ENCODE measurements at places on chromosomes 1 and 21. TPM values are rescaled to one million over a fixed set of nuclear protein-coding genes. Genes with fewer than 3 reads are reported as not detected.
A peak's percentile ranks its signal among the peaks of the same experiment; 100 is the strongest.

- no peak for DNase-seq
Measured at GRCh38 chr1:44292651-44293050, 62.4 kb downstream of the ERI3 start.

MROH9 gene
- not detected for total RNA-seq

GRCh38 chr1:43711049-43711448 lies 3.7 kb downstream of the ST3GAL3 start:
- DNase-seq = no peak

DNA sequence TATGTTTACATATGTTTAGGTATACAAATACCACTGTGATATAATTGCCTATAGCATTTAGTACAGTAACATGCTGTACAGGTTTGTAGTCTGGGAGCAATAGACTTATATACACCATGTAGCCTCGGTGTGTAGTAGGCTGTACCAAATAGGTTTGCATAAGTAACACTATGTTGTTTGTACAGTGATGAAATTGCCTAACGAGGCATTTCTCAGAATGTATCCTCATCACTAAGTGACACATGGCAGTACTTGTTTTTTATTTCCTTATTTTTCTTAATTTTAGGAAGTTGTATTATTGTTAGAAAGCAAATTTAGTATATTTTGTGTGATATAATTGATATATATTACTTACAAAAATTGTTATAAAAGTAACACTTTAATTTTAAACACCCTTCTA lies 840.9 kb downstream of the LTN1 start:
- no peak for DNase-seq

SPATA1 gene
- total RNA-seq = 1.4 TPM

BGLAP gene
- total RNA-seq = 3.7 TPM

DNA sequence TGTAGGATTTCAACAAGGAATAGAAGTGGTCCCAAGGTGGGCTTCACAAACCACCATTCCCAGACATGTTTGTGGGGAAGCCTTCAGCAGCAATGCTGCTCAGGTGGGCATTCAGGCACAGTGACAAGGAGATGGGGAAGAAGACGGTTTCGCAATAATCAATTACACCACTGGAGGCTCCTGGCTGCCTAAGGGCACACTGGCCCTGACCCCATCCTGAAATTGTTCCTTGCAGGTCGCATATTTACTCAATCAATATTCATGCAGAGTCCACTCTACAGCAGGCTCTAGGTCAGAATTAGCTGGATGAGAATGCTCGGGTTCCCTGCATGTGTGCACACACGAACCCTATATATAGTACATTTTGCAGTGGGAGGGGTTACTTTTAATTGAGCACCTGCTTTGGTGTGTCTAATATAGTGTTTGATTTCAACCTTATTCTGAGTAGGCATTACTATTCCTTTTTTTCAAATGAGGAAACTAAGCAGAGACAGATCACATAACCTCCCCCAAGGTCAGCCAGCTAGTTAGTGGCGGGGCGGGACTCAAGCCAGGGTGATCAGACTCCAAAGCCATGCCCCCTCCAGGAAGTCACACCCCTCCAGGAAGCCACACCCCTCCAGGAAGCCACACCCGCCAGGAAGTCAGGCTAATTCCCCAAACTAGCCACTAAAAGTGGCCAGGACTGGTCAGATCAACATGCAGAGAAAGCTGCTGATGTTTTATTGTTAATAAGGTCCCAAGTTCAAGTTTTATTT lies 106.5 kb downstream of the HLCS start:
- peak; percentile 61 for DNase-seq

GRCh38 chr1:113981962-113982931 lies 3.0 kb downstream of the OLFML3 start:
- no peak for DNase-seq

- DNase-seq = no peak
Measured at GRCh38 chr1:9326596-9326995, 33.9 kb downstream of the SPSB1 start.

GRCh38 chr1:10588640-10589039 lies 113.9 kb downstream of the PEX14 start:
- no peak for DNase-seq

- DNase-seq = peak; percentile 30
Measured at GRCh38 chr1:212595787-212596714, 12.5 kb upstream of the ATF3 start.

GRCh38 chr1:211503542-211503941 lies 11.6 kb upstream of the RD3 start:
- DNase-seq = no peak

RHBG gene
- total RNA-seq = not detected

RGS5 gene
- 1.2 TPM for total RNA-seq

GRCh38 chr1:241842565-241842964 lies 5.4 kb upstream of the EXO1 start:
- DNase-seq = no peak

DNA sequence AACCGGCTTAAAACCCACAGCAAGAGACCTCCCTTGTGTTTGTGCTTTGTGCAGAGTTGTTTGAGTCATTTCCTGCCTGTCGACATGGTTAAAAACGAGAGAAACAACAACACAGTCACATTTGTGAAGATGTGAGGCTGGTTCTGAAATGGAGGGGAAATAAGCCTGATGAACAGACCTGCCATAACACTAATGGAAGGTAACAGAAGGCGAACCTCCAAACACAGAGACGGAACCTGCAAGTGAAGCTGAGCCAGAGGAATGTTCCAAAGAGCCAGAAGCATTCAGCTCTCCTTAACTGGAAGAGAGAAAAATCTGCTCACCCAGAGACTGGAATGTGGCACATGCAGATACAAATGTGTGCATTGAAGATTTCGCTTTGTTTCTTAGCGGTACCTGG lies 53.2 kb upstream of the RAVER2 start:
- DNase-seq = no peak

GPR153 gene
- not detected for total RNA-seq

DNA sequence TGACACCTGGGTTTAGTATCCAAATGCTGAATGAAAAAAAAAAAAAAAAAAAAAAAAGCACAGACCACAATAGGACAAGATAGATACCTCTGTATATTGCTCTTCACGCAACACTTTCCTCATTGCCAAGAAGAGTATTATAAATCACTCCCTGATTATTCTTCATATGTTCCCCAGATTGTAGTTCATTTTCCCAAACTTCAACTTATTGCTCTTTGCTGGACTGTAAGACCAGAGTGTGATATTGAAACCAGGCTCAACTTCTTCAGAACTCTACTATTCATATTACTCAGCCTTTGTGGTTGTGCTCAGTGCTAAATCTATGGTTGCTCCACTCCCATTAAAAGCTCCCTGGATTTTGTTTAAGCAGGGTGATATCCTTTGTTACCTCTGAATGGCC lies 180.4 kb downstream of the NTMT2 start:
- no peak for DNase-seq

DNA sequence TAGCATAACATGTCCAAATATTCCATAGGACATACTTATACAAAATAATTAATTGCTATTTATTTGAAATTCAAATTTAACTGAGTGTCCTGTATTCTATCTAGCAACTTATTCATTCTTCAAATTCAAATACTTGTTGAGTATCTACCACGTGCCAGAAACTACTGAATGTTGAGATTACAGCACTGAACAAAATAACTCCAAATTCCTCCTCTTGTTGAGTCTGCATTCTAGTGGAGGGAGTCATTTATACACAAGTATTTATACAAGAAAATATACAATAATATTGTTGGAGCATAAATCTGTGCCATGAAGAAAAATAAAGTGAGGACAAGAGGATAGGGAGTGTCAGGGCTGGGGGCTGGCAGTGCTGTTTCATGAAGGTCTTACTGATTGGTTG lies 43.7 kb upstream of the CDC42BPA start:
- no peak for DNase-seq

- DNase-seq = peak; percentile 33
Measured at GRCh38 chr1:8398677-8399076, 80.8 kb downstream of the SLC45A1 start.

OR2L8 gene
- total RNA-seq = not detected

GBP6 gene
- total RNA-seq = not detected

DNA sequence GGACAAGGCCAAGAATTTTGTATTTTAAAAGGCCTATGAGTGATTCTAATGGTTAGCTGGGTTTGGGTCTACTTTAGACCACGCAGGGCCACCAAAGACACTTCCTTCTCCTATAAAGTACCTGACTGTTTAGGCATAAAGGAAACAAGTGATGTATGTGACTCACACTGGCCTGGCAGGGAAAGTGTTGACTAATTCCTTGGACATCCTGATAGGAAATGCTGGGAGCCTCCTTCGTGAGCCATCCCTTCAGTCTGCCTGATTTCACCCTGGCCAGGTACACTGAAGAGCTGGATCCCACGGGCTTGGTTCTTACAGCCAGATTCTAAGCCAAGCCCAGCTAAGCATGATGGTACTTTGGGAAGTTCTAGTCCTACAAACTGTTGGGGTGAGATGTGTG lies 100.5 kb upstream of the HMGB4 start:
- DNase-seq = no peak

TRPM2 gene
- 3.8 TPM for total RNA-seq

DNA sequence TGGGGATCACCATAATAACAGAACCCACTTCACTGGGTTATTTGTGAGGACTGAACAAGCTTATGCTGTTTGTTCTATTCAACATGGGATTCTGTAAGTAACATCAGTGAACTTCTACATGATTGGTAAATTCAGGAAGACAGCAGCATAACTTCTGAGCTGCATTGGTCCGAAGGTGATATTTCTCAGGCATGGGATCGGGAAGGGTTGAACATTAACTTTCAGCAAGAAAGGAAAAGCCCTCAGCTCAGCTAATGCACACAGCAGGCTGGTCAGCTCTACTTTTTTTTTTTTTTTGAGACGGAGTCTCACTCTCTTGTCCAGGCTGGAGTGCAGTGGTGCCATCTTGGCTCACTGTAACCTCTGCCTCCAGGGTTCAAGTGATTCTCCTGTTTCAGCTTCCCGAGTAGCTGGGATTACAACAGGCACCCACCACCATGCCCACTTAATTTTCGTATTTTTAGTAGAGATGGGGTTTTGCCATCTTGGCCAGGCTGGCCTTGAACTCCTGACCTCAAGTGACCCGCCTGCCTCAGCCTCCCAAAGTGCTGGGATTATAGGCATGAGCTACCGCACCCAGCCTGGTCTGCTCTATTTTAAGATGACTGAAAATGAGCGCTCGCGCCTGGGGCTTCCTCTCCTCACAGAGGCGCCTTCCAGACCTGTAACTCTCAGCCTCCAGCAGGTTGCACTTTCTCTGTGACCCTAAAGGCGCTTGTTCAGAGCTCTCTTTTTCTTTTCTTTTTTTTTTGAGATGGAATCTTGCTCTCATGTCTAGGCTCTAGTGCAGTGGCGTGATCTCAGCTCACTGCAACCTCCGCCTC lies 42.2 kb downstream of the ECE1 start:
- DNase-seq = no peak

- DNase-seq = peak; percentile 99
Measured at GRCh38 chr1:77978969-77979876, at the start of gene FUBP1. TSS of gene FUBP1 (minus strand) at chr1:77979072. CDS start at chr1:77979004, 68 bp downstream.

- DNase-seq = peak; percentile 44
Measured at GRCh38 chr1:163174524-163175437, 27.9 kb downstream of the RGS5 start.

- DNase-seq = no peak
Measured at GRCh38 chr1:108100148-108100547, 100.0 kb downstream of the SLC25A24 start.

- no peak for DNase-seq
Measured at GRCh38 chr1:109529881-109530456, 9.7 kb upstream of the GPR61 start.

NES gene
- total RNA-seq = not detected

EYA3 gene
- 114 TPM for total RNA-seq

DNA sequence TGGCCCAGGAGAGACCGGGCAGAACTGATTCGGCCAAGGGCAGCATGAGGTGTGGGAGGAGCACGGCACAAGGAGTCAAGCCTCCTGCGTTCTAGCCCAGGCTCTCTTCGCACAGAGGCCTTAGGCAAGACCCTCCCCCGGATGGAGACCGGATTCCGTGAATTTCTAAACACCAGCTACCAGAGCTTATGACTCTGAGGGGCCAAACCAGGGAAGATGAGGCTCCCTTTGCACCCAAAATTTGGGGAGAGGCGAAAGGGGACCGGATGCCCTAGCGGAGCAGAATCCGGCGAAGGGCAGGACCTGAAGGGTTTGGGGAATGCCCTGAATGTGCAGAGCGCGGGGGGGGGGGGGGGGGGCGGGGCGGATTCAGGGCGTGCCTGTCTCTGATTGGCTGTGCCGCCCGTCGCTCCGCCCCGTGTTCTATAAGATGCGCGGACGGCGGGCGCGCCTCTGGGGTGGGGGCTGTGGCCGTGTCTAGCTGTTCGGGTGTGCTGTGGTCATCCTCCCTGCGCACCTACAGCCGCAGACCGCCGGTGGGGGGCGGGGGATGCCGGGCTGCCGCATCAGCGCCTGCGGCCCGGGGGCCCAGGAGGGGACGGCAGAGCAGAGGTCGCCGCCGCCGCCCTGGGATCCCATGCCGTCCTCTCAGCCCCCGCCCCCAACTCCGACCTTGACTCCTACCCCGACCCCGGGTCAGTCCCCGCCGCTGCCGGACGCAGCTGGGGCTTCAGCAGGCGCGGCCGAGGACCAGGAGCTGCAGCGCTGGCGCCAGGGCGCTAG lies at the start of gene TRNP1:
TRNP1 (plus strand) TSS at position 456 of the 783 bp plus-strand sequence; CDS start at position 551, 95 bp downstream.
- DNase-seq = peak; percentile 70

GRCh38 chr1:180246579-180246978 lies 16.5 kb downstream of the LHX4 start:
- DNase-seq = no peak

SLAMF6 gene
- 72.4 TPM for total RNA-seq

GRCh38 chr1:208103597-208104513 lies 140.3 kb downstream of the PLXNA2 start:
- DNase-seq = no peak

GRCh38 chr1:54569339-54569738 lies 21.3 kb downstream of the ACOT11 start:
- DNase-seq = no peak

GRCh38 chr1:56548571-56548970 lies 30.8 kb downstream of the PLPP3 start:
- DNase-seq = no peak

DNA sequence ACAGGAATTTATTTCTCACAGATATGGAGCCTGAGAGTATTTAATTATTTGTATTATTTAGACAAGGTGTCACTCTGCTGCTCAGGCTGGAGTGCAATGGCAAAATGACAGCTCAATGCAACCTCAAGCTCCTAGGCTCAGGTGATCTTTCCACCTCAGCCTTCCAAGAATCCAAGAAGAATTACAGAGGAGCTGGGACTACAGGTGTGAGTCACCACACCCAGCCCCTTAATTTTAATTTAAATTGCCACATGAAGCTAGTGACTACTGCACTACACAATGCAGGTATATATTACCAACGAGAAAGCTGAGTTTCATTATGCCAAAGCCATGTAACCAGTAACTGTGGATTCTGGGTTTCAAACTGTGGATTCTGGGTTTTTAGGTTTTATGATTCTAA lies 2.1 kb downstream of the KHDC4 start:
- DNase-seq = no peak

- DNase-seq = no peak
Measured at GRCh38 chr1:217453816-217454215, 177.1 kb downstream of the GPATCH2 start.

- DNase-seq = no peak
Measured at GRCh38 chr1:83846138-83846537, 152.8 kb downstream of the TTLL7 start.

ETNK2 gene
- total RNA-seq = 1.9 TPM

Data from OCI-LY7 (cell line).